ENCODE measurements at places on chromosomes 12 and 14.

GRCh38 chr12:130119241-130119861 lies 42.9 kb upstream of the FZD10 start:
- no peak for ATAC-seq

- ATAC-seq: no peak
Observed at GRCh38 chr12:91094957-91095356, 16.3 kb downstream of the LUM start.

- peak; percentile 1 for ATAC-seq
Observed at GRCh38 chr12:95218150-95219133, 835 bp downstream of the VEZT start.

- no peak for ATAC-seq
Observed at GRCh38 chr14:54098536-54098935, 141.9 kb upstream of the BMP4 start.

DNA sequence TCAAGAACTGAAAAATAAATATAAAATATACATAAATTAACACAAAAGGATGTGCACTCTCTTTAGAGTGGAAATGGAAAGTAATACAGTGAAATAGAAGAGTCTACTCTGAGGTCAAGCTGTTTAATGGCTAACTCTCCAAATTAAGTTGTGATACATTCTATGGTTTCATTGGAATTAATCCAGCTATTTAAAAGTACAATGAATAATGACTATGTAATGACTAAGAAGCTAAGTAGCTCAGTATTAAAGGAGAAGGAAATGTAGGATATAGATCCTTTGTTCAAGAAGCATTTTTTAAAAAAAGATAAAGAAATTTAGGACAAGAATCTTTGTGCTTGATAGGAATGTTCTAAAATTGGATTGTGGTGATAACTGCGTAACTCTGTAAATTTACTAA lies 85.3 kb downstream of the LRP6 start:
- no peak for ATAC-seq
